ENCODE measurements at places on chromosomes 1 and 21.

DNA sequence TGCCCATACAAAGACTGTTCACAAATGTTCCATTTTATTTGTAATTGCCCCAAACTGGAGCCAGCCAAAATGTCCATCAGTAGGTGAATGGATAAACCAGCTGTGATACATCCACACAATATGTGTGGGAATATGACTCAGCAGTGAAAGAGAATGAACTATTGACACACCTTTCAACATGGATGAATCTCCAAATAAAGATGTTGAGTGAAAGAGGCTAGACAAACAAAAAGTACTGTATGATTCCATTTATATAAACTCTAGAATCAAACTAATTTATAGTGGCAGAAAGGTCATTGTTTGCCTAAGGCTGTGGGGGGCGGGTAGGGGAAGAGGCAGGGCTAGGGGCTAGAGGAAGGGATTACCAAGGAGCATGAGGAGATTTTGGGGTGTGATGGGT is 4.5 kb downstream of the DHCR24 start:
- H3K36me3 ChIP-seq = no peaks in the 10 kb centered on the region
- no peak overlapping the region for H3K4me3 ChIP-seq
- peaks cover 13% of the 10 kb centered on the region for H3K4me1 ChIP-seq
- H3K27me3 ChIP-seq = no peaks in the 10 kb centered on the region
- H3K27ac ChIP-seq = no peak overlapping the region

- no peak overlapping the region for H3K4me3 ChIP-seq
- DNase-seq = no peak
- no peaks in the 10 kb centered on the region for H3K4me1 ChIP-seq
- H3K27ac ChIP-seq = no peak overlapping the region
These were observed 387.2 kb downstream of the NCAM2 start for GRCh38 chr21:21385404-21385803.

- no peak overlapping the region for H3K27ac ChIP-seq
- H3K4me1 ChIP-seq = peaks cover 6% of the 10 kb centered on the region
- no peak overlapping the region for H3K4me3 ChIP-seq
These were observed 3.6 kb upstream of the CYB561D1 start for GRCh38 chr1:109490029-109490933.

GRCh38 chr1:63747445-63747844 is 26.4 kb upstream of the ROR1 start:
- DNase-seq = no peak
- H3K36me3 ChIP-seq = no peaks in the 10 kb centered on the region
- H3K4me1 ChIP-seq = no peaks in the 10 kb centered on the region

DNA sequence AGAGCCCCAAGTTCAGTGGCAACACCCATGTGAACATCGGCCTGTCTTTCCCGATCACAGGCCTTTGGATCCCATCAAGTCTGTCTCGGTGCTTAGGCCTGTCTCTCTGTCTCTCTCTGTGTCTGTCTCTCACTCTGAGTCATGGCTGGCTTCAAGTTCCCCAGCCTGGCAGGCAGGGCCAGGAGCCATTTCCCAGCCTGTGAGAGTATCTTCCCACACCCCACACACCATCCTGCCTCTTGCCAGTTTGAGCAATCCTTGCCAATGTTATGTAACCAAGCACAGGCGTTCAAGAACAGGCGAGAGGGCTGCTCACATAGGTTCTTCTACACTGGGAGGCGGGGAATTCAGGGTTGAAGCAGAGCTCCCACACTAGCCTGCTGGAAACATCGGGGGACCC is 70.0 kb upstream of the TMEM51 start:
- no peak for DNase-seq
- no peaks in the 10 kb centered on the region for H3K4me1 ChIP-seq
- H3K4me3 ChIP-seq = no peak overlapping the region
- H3K27me3 ChIP-seq = no peaks in the 10 kb centered on the region
- H3K36me3 ChIP-seq = no peaks in the 10 kb centered on the region
- no peak overlapping the region for H3K27ac ChIP-seq

DNA sequence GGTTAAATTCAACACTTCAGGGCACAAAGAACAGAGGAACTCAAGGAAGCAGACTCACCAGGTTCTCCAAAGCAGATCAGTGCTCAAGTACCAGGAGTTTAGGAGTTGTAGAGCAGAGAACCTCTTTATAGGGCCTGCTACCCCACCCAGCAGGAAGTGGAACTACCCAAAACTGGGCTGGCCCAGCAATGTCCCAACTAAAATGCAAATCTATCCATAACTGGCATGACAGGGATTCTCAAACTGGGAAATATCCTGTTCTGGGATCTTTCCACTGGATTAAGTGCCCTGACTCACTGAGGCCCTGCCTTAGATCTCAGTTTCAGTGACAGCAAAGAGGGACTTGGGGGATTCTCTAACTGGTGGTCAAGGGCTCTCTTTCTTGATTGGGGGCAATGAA is at the start of gene SPRR2E:
TSS of gene SPRR2E (minus strand) at position 101 of the 400 bp plus-strand sequence. CDS start 775 bp downstream, outside the sequence.
- no peak for DNase-seq
- no peaks in the 10 kb centered on the region for H3K27me3 ChIP-seq
- no peaks in the 10 kb centered on the region for H3K4me1 ChIP-seq
- no peaks in the 10 kb centered on the region for H3K36me3 ChIP-seq
- no peak within 1 kb of the TSS for H3K27ac ChIP-seq

DNA sequence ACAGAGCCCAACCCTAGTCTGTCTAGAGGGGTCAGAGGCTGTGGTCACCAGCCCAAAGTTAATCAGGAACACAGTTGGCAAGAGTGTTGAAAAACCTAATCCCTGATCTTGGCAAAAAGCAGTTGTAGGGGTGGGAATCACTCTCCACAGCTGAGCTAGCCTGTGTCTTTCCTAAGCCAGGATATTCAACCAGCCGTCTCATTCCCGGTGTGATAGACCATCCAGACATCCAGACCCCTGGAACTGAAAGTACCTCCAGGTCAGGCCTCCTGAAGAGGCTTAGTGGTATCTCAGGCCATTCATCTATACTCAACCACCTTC is 4.9 kb downstream of the LHX9 start:
- H3K36me3 ChIP-seq = no peaks in the 10 kb centered on the region
- peaks cover 3% of the 10 kb centered on the region for H3K4me1 ChIP-seq
- no peak for DNase-seq
- no peak overlapping the region for H3K27ac ChIP-seq
- no peak overlapping the region for H3K4me3 ChIP-seq
- peaks cover 78% of the 10 kb centered on the region for H3K27me3 ChIP-seq

DNA sequence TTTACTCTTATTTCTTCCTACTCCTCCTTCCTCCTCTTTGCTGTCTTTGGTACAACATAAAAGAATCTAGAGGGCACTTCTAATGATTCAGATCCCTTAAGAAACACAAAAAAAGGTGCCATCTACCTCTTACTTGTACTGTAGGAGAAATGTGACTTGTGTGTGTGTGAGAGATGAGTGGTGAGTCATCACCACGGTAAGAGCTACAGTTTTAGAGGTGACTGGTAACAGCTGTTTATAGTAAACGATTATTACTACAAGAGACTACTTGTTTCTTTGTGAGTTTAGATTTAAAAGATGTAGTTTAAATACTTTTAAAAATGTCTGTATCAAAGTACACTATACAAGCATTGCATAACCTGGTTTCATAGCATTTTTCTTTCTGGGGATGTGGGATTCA is 40.4 kb downstream of the SLC35D1 start:
- H3K36me3 ChIP-seq = peaks cover 2% of the 10 kb centered on the region
- H3K4me3 ChIP-seq = no peak overlapping the region
- DNase-seq = no peak
- no peak overlapping the region for H3K27ac ChIP-seq
- no peaks in the 10 kb centered on the region for H3K4me1 ChIP-seq
- H3K27me3 ChIP-seq = no peaks in the 10 kb centered on the region

DNA sequence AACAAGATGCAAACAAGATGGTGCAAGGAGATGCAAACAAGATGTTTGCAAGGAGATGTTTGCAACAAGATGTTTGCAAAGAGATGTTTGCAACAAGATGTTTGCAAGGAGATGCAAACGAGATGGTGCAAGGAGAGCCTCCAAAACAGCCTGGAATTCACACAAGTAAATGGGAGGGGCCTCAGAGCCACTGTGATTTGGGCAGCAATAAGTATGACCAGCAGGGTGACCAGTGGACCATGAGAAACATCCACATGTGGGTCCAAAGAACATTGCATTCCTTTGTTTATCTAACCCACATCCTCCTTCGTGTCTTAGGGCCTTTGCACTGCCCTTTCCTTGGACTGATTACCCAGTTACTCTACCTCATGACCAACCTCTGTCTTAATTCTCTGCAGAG is 162.9 kb downstream of the PLPP3 start:
- H3K4me1 ChIP-seq = peaks cover 31% of the 10 kb centered on the region
- no peak overlapping the region for H3K4me3 ChIP-seq
- no peak overlapping the region for H3K27ac ChIP-seq
- peak; percentile 59 for DNase-seq
- H3K36me3 ChIP-seq = no peaks in the 10 kb centered on the region
- H3K27me3 ChIP-seq = no peaks in the 10 kb centered on the region

- peaks cover 2% of the 10 kb centered on the region for H3K4me1 ChIP-seq
- H3K4me3 ChIP-seq = no peak overlapping the region
- H3K27ac ChIP-seq = no peak overlapping the region
- no peaks in the 10 kb centered on the region for H3K36me3 ChIP-seq
- no peaks in the 10 kb centered on the region for H3K27me3 ChIP-seq
These were observed 63.3 kb upstream of the LRRC8D start for GRCh38 chr1:89757532-89757931.

DNA sequence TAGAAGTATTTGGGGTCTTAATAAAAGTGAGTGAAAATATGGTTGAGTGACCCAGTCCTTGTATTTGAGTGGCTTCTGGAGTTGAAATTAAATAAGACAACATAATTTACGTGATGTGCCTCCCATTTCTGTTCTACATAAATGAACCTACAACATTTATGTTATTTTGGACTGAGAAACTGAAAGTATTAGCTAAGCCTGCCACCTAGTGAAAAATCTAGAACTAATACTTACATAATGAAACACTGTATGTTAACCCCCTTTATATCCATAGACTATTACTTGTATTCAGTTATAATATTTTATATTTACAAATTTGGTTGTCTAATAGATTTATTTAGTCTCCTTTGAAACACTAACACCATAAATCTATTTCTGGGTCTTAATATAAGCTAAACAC is 298.9 kb downstream of the KCNT2 start:
- no peak overlapping the region for H3K27ac ChIP-seq
- H3K4me3 ChIP-seq = no peak overlapping the region
- DNase-seq = no peak
- H3K27me3 ChIP-seq = no peaks in the 10 kb centered on the region

GRCh38 chr1:62725255-62725654 is 37.1 kb upstream of the DOCK7 start:
- no peaks in the 10 kb centered on the region for H3K36me3 ChIP-seq
- no peak overlapping the region for H3K4me3 ChIP-seq
- H3K27me3 ChIP-seq = no peaks in the 10 kb centered on the region
- H3K27ac ChIP-seq = no peak overlapping the region

- no peaks in the 10 kb centered on the region for H3K36me3 ChIP-seq
- H3K4me3 ChIP-seq = no peak overlapping the region
- no peak overlapping the region for H3K27ac ChIP-seq
- no peaks in the 10 kb centered on the region for H3K4me1 ChIP-seq
These were observed 19.4 kb downstream of the ZBTB40 start for GRCh38 chr1:22471078-22471477.

- H3K36me3 ChIP-seq = peaks cover 15% of the 10 kb centered on the region
- no peaks in the 10 kb centered on the region for H3K27me3 ChIP-seq
- no peak overlapping the region for H3K27ac ChIP-seq
These were observed 13.5 kb downstream of the LZIC start for GRCh38 chr1:9929431-9930385.

DNA sequence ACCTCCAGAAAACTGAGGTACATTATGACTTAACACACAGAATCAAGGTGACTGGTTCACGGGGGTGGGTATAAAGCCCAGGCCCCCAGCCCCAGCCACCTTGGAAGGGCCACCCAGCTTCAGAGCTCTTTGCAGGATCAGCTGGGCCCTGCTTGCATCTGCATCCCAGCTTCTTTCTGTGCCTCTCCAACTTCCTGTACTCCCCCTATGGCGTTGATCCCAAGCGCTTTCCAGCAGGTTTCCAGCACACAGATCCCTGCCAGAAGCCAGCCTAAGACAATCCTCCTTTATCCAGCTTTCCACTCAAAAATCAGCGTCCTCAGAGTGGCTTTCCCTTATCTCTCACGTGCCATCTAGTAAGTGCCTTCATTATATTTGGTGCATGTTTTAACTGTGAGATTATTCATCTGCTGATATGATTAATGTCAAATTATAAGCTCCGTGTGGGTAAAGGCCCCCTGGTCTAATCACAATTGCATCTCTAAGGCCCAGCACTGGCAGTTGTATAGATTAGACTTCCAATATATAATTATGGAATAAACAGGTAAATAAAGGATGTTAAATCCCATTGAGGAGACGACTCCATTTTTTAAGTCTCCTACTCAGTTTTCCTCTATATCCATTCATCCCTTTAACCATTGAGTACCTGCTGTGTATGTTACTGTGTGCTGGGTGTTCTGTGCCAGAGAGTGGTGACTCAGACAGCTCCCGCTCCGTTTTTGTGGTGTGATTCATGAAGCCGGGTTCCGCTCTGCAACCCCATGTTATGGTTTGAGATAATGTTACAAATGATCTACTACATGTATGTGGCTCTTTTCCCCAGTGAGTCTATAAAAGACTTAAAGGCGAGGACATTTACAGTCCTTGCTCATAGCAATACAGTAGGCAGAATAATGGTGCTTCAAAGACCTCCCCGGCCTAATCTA is 387.6 kb downstream of the PCP4 start:
- H3K27ac ChIP-seq = no peak overlapping the region
- no peaks in the 10 kb centered on the region for H3K27me3 ChIP-seq
- no peak overlapping the region for H3K4me3 ChIP-seq
- H3K36me3 ChIP-seq = no peaks in the 10 kb centered on the region

DNA sequence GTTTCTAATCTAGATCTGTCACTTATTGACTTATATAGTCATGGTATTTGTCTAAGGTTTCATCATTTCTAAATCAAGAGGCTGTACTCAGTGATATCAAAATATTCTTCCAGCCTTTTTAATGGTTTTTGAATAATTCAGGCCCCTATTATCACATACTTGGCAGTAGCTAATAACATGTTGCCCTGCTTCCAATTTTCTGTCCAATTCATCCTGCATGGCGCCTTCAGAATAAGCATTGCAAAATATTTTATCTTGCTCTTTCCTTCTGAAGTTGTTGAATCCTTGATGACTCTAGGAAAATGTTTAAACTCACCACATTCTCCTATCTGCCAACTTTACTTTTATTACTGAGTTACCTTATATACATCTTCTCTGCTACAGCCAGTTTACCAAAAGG is 517.2 kb upstream of the B3GALT2 start:
- H3K4me1 ChIP-seq = no peaks in the 10 kb centered on the region
- H3K27ac ChIP-seq = no peak overlapping the region
- DNase-seq = no peak

DNA sequence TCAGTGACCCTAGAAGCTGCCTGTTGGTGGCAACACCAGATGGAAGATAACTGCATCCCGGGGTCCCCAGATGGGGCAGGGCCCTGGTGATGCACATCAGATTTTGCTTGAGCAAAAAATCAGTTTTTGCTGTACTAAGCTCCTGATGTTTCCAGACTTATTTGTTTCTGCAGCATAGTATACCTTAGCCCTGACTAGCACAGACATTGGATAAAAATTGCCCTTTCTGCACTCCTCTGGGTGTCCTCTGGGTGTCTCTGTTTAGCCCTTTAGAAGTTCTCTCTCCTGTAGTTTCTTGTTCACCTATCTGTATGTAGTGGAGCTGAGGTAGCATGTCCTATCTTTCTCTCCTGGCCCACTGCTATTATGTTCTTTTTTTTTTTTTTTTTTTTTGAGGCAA is 30.3 kb upstream of the PLA2G2C start:
- peaks cover 7% of the 10 kb centered on the region for H3K27me3 ChIP-seq
- no peak overlapping the region for H3K4me3 ChIP-seq
- H3K27ac ChIP-seq = no peak overlapping the region
- peak; percentile 61 for DNase-seq
- no peaks in the 10 kb centered on the region for H3K36me3 ChIP-seq

- H3K27ac ChIP-seq = no peak overlapping the region
- no peaks in the 10 kb centered on the region for H3K36me3 ChIP-seq
- no peak overlapping the region for H3K4me3 ChIP-seq
- no peaks in the 10 kb centered on the region for H3K27me3 ChIP-seq
- no peak for DNase-seq
These were observed 41.6 kb upstream of the GUCA2A start for GRCh38 chr1:42206164-42206563.
